Hematopoietic multipotent progenitor cell treated with erythropoietin and hydrocortisone succinate and interleukin-3 and kit ligand, for 6 days (in vitro differentiated cells): ENCODE measurements at places on chromosomes 11 and 22.

DNA sequence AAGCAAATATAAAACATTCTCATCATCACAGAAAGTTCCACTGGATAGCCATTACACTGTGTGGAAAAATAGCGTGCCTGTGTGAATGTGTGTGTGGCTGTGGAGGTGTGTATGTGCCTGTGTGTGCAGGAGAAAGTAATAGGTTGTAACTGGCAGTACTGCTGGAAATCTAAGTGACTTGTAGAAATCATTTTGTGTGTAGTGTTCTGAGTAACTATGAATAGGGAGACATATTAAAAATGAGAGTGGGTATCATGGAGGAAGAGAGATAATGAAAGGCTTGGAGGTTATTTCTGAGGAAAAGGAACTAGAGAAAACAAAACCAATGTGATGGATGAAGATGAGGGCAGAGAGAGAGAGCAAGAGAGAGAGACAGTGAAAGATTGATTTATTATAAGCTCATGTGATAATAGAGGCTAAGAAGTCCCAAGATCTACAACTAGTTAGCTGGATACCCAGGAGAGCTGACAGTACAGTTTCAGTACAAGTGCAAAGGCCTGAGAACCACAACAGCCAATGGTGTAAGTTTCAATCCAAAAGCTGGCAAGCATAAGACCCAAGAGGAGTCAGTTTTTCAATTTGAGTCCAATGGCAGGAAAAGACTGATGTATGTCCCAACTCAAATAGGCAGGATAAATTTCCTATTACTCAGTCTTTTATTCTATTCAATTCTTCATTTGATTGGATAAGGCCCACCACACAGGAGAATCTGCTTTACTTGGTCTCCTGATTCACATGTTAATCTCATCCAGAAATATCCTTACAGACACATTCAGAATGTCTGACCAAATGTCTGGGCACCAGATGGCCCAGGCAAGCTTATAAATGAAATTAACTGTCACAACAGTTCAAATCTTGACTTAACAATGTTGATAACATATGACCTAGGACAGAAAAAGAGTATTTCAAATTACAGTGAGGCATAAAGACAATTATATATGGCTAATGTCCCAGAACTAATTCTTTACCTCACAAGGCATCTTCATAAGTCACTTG lies 14.9 kb downstream of the KBTBD3 start:
- no peak for DNase-seq

GRCh38 chr11:45674481-45675190 lies 9.2 kb upstream of the CHST1 start:
- no peak for DNase-seq

DNA sequence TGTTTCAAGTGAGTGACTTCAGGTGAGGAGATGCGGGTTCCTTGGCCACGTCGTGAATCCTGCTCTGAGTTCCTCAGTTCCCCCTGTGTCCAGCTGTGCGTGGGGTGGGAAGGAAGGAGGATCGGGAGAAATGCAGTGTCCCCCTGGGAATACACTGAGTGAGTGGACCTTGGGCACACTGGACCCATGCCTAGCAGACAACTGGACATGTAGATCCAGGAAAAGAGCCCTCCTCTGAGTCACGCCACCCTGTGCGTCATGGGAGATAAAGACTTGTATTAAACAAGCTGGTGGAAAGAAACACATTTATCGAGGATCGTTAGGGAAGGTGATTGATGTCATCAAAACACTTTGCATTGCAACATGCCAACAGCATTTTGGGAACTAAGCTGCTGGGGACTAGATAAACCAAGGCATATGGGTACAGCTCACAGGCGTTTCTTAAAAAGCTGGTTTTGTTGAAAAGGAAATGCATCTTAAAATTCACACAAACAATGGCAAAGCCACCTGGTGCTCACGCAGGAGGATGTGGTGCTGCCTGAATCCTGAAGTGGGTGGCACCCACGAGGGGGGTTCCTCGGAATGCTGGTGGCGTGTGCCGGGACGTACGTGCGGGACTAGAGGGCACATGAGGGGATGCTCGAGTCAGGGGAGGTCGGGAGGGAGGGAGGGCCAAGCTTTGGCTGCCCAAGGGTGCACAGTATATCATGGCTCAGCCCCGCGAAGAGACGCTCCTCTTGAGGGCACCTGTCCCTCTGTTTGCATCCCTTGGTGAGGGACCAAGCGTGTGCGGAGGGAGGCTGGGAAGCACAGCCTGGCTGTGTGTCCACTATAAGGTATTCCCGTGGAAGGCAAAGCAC lies 303.5 kb downstream of the TBC1D22A start:
- DNase-seq = no peak

DNA sequence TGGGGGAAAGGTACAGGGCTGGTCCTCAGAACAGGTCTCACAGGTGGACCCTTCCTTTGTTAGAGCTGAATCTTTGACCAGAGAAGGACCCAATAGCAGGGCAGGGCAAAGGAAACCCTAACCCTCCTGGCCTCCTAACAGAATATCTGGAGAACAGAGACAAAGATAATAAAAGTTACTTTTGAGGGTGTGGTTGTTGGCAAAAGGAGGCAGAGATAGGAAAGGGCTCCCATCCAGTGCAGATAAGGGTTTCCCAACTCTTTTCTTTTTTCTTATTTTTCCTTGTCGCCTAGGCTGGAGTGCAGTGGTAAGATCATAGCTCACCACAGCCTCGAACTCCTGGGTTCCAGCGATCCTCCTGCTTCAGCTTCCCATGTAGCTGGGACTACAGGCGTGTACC lies 11.9 kb downstream of the PCSK7 start:
- DNase-seq = peak; percentile 75

DNA sequence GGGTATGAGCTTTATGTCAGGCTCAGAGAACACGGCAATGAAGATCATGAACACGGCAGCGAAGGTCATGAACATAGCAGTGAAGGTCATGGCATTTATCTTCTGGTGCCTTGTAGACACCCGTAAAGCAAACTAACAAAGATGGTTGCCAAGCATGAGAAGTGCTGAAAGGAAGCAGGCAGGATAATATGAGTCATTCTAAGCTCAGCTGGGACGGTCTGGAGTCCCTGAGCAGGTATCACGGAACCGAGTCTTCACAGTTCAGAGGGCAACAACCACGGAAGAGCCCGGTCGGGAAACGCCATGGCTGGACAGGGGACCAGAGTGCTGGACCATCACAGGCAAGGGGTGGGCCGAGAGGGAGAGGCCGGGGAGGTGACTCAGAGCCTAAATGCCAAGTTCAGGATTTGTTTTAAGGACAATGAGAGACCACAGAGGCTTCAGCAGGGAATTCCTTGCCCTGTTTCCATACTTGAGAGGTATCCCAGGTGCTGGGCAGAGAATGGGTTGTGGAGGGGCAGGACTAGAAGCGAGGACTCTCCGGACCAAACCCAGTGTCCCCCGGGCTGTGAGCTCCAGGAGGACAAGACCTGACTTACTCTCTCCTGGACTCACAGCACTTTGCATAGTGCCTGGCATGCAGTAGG lies 13.1 kb upstream of the MS4A10 start:
- no peak for DNase-seq

DNA sequence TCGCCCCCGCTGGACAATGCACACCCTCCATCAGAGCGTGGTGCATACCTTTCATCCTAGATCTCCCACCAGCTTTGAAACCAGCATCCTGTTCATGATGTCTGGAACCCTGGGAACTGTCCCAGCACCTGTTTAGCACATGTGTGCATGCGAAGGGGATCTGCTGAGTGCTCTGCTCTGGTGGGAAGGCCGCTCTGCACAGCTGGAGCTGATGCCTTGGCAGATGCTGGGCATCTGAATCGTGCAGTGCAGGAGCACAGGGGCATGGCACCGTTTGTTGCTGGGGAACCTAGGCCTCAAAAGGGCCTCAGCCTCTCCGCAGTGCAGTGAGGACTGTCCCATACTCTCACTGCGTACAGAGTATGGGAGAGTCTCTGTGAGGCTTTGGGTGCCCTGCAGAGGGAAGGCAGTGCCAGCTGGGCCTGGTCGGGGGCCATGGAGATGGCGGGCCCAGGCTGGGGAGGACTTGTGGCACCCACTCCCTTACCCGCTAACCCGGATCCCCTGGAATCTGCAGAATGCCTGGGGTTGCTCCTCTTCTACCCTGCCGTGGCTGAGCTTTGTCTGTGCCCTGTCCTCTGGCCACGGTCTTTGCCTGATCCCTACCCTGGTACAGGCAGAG lies 72.9 kb upstream of the ATXN10 start:
- no peak for DNase-seq

DNA sequence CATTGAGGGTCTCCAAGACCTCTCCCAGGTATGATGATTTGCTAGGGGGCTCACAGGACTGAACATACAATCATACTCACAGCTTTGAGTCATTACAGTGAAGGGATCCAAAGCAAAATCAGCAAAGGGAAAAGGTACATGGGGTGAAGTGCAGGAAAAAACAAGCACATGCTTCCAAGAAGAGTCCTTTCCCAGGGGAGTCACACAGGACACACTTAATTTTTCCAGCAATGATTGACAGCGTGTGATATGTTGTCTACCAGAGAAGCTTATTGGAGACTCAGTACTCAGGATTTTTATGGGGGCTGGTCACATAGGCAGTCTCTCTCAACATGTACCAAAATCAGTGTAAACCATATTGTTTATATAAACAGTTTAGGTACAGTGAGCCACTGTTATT lies 25.3 kb downstream of the CUL5 start:
- no peak for DNase-seq

GRCh38 chr11:81007046-81007445 lies 1566.2 kb upstream of the TENM4 start:
- DNase-seq = peak; percentile 6

- DNase-seq = peak; percentile 39
Measured at GRCh38 chr11:57315491-57315890, 9.3 kb downstream of the TNKS1BP1 start.

DNA sequence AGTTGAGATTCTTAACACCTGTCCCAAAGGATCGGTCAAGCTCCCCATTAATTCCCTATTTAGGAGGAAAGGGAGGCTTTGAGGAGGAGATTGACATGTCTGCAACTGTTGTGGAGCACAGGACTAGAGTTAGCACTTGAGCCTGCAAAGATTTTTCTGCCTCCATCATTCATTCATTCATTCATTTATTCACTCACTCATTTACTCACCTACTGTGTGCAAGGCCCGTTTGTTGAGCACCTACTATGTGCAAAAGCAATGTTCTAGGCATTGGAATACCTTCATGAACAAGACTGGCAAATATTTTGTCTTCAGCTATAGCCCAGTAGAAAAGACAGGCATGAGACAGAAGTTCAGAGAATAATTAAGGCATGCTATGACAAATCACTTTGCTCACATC lies 43.2 kb upstream of the CD82 start:
- DNase-seq = no peak
